Activated effector memory CD4-positive, alpha-beta T cell treated with Interleukin-2 at 50 U/mL for 16 hours (primary cell): ENCODE measurements at places on chromosomes 13 and 19.

GRCh38 chr19:13827656-13828055 lies 32.4 kb downstream of the ZSWIM4 start:
- DNase-seq = no peak

- no peak for DNase-seq
These were observed 2.6 kb downstream of the GARRE1 start for GRCh38 chr19:34256835-34257558.

DNA sequence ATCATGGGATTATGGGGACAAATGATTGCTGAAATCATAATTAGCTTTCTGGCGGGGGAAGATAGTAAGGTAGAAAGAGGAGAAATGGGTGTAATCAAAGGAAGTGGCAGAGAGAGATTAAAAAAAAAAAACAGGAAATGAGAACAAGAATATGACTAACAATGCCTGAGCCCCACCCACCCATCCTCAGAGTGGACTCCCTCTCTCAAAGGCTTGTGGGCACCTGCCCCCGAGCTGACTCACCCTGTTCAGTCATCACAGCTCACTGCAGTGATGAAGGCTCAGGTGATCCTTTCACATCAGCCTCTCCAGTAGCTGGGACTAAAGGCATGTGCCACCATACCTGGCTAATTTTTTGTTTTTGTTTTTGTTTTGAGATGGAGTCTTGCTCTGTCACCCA lies 26.4 kb upstream of the TPT1 start:
- peak; percentile 87 for DNase-seq

GRCh38 chr13:29572575-29572974 lies 22.9 kb downstream of the SLC7A1 start:
- no peak for DNase-seq

DNA sequence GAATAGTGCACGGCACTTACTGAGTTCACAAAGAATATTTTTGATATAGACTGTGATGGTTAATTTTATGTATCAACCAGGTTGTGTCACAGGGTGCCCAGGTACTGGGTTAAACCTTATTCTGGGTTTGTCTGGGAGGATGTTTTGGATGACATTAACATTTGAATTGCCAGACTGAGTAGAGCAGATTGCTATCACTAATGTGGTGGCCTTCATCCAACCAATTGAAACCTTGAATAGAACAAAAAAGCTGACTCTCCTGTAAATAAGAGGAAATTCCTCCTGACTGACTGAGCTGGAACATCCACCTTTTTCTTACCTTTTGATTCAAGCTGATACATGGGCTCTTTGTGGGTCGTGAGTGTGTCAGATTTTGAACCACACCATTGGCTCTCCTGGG lies 1424.4 kb upstream of the MIR17HG start:
- no peak for DNase-seq

DNA sequence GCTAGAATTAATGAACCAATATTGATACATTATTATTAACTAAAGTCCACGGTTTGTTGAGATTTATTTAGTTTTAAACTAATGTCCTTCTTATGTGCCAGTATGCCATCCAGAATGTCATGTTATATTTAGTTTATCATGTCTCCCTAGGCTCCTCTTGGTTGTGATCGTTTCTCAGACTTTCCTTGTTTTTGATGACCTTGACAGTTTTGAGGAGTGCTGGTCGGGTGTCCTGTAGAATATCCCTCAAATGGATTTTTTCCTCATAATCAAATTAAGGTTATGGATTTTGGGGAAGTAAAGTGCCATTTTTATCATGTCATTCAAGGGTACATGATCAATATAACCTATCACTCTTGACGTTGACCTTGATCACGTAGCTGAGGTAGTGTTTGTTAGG lies 6.1 kb upstream of the ZNF45 start:
- DNase-seq = no peak

GRCh38 chr19:42246143-42246921 lies 3.9 kb upstream of the GSK3A start:
- no peak for DNase-seq

- DNase-seq = no peak
These were observed 67.1 kb downstream of the LRCH1 start for GRCh38 chr13:46620029-46620428.

- DNase-seq = no peak
These were observed 1.6 kb downstream of the BRSK1 start for GRCh38 chr19:55285229-55285890.

DNA sequence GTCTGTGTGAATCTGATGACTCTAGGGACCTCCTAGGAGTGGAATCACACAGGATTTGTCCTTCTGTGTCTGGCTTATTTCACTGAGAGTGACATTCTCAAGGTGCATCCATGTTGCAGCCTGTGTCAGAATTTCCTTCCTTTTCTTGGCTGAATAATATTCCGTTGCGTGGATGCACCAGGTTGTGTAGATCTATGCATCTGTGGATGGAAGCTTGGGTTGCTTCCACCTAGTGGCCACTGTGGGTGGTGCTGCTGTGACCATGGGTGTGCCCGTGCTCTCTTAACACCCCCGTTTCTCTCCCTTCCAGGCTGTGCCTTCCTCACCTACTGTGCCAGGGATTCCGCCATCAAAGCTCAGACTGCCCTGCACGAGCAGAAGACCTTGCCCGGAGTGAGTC lies 26.2 kb downstream of the CELF5 start:
- peak; percentile 12 for DNase-seq

- no peak for DNase-seq
These were observed 52.6 kb downstream of the CDADC1 start for GRCh38 chr13:49300276-49300675.

DNA sequence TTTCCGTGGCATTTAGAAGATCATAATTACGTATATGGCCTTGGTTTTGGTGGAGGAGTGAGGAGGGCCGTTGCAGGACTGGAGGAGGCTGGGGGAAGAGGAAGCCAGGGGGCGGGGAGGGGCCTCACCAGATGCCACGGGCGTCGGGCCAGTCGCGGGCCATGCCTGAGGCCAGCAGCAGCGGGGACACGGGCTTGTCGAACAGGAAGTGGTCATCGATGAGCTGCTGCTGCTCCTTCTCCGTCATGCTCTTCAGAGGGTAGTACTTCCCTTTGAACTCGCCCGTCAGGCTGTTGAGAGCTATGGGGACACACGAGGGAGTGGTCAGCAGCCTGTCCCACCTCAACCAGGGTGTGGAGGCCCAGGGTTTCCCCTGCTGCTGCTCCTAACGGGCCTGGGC lies 11.1 kb downstream of the CKM start:
- no peak for DNase-seq

GRCh38 chr19:8451885-8452284 lies 7.1 kb downstream of the HNRNPM start:
- DNase-seq = no peak

DNA sequence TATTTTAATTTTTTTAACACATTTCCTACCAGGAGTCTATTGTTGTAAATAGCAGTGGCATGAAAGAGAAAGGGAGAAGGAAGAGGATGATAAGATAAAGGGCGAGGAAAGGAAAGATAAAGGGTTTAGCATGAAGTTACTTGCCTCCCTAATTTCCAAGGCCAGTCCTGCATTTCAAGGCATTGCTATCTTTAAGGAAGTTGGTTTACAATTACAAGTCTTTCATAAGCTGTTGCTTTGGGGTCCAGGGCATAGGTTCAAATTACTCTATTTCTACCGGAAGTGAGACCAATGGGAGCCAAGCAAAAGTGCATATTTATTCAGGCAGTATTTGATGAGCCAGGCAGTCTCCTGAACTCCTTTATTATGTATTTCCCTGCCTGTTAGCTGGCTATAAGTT lies 27.7 kb upstream of the UBL3 start:
- DNase-seq = no peak

DNA sequence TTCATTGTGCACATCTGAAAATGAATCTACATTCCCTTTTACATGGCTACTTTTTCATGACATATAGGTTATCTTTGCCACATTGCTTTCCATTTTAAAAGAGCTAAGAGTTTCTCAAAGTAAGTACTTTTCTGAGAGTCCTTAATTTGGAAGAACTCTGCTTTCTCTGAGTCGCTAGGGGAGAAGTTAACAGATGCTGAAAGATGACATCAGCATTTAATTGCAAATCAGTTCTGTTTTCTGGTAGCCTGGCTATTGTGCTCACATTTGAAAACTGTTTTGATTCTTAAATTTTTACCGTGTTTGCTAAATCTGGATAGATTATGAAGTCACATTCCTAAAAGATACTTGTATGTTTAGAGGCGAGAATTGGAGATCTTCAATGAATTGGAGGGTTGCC lies 107.7 kb upstream of the C1QTNF9B start:
- DNase-seq = no peak

- no peak for DNase-seq
These were observed 297.1 kb downstream of the COG6 start for GRCh38 chr13:39952249-39953233.

- no peak for DNase-seq
These were observed 79.1 kb upstream of the PCDH17 start for GRCh38 chr13:57552437-57552836.

DNA sequence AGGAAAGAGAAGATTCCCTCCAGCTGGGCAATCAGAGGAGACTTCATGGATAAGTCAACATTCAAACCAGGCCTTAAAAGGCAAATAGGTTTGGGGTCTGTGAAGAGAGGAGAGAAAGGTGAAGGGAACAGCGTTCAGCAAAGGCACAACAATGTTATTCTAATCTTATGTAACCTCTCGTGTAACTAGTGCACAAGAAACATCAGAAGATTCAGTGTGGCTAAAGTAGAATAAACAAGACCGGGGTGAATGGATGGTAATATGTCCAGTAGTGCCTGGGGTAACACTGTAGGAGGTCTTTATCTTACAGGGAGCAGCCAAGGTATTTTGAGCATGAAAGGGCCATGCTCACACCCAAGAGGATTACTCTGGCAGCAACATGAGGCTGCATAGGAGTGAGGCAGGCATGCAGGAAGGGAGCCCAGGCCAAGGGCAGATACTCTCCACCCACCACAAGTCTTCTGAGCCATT lies 24.1 kb downstream of the LHFPL6 start:
- DNase-seq = no peak

GRCh38 chr19:18897094-18898029 lies 1.4 kb upstream of the CERS1 start:
- no peak for DNase-seq

DNA sequence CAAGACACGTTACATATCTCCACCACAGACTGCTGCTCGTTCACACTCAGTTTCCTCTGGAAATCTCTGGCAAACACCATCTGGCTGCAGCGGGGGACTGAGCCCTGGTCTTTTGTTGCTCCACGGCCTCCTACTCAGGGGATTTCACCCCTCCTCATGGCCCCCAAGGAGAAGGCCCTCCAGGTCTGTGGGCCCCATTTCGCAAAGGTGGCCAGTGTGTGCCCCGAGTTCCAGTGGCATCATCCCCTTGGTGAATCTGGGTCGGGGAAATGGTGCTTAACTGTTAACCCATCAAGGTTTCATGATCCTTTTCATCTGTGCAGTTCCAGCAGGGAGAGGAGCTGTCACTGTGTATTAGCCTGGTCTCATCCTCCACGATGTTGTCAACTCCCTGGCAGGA lies 235.4 kb upstream of the MAB21L1 start:
- DNase-seq = no peak

DNA sequence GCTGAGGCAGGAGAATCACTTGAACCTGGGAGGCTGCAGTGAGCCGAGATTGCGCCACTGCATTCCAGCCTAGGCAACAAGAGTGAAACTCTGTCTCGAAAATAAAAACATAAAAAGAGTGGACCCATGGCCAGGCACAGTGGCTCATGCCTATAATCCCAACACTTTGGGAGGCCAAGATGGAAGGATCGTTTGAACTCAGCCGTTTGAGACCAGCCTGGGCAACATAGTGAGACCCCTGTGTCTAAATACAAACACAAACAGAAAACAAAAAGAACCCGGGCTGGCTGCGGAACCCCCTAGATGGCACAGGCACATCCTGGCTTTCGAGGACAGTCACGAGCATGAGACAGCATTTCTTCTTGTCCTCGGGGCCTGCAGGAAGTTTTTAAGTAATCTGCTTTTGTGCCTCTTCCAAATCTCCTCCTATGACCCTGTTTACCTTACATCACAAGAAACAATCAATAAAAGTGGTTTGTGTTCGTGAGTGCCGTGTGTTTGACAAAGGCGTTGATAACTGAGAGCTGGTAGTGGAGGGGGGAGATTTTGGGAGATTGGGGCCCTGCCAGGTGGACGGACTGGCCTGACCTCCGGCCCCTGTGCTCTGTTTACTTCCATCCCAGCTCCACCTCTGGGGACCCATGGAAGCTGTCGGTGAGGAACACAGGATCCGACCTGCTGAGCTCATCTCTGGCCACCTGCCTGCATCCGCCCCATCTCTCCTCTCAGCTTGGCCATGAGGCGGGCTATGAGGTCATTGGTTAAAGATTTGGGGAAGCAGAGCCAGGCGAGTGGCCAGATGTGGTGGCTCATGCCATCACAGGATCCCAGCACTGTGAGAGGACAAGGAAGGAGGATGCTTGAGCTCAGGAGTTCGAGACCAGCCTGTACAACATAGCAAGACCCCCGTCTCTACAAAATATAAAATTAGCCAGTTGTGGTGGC lies 5.9 kb upstream of the GDF15 start:
- no peak for DNase-seq

GRCh38 chr19:14545716-14546082 lies 16.3 kb downstream of the TECR start:
- DNase-seq = no peak

DNA sequence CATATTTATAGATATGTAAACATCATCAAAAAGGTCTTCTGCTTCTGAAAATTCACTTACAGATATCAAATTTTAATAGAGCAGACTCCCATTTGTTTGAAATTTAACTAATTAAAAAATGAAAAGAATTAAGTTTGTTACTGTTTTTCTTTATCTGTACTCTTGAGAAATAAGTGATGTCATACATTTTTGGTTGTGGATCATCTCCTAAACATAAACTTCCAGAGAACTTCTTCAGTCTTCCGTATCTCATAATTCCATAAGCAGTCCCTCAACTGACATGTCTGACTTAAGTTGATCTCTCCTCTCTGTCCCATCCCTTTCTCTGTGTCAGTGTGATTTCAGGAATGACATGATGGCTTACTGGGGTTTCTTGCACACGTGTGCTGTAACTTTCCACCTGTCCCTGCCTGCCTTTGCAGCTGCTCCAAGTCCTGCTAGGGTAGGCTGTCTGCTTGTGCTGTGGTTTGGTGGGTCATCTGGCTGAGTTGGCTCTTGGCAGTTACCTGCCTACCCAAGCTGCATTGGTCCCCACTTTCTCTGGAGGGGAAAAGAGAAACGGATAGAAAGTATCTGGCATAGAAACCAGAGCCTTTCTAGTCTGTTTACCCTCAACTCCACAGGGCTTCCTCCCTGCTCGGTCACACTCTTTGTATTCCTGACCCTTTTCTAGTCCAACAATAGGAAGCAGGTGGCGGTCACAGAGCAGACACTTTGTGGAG lies 127.1 kb downstream of the GGACT start:
- DNase-seq = no peak

- no peak for DNase-seq
These were observed 249.6 kb downstream of the TSHZ3 start for GRCh38 chr19:31099515-31100205.

DNA sequence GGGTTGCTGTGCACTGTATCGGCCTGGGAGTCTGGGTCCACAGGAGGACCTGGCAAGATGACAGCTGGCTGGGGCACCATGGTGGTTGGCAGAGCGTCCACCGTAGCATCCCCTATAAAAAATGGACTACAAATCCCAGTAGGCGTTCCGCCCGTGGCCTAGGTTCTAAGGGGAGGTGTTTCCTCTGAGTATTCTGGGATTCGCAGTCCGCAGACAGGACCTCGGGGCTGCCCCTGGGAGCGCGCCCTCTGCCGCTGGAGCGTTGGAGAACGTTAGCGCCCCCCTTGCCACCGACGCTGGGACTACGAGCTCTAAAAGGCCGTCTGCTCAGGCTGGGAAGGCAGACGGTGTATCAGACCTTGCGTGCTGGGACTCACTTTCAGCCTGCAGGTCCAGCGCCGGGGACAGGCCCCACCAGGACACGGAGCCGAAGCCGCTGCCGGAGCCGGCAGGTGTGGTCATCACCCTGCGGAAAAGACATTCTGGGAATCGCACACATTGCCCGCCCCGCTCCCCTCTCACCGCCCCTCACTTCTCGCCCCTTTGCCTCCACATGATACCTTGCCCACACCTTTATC lies 372 bp downstream of the DNAAF3 start:
- DNase-seq = no peak
